ENCODE measurements at places on chromosomes 3 and 15.

DNA sequence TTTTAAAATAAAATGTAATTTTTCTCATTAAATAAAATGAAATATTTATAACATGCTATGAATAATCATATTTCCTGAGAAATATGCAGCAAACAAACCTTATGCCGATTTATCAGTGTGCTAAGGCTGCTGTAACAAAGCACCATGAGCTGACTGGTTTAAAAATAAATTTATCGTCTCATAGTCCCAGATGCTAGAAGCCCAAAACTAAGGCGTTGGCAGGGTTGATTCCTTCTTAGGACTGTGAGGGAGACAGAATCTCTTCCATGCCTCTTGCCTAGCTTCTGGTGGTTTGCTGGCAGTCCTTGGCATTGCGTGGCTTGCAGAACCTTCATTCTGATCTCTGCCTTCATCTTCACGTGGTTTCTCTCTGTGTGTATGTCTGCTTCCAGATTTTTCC, 740.3 kb downstream of the OTOL1 start:
- DNase-seq = no peak

DNA sequence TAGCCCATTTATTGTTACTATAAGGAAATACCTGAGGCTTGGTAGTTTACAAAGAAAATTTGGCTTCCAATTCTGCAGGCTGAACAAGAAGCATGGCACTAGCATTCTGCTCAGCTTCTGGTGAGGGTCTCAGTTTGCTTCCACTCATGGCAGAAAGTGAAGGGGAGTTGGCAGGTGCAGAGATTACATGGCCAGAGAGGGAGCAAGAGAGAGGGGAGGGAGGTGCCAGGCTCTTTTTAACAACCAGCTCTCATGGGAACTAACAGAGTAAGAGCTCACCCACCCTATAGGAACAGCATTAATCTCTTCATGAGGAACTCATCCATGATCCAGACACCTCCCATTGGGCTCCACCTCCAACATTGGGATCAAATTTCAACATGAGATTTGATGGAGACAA, 437.9 kb downstream of the CHL1 start:
- no peak for DNase-seq

DNA sequence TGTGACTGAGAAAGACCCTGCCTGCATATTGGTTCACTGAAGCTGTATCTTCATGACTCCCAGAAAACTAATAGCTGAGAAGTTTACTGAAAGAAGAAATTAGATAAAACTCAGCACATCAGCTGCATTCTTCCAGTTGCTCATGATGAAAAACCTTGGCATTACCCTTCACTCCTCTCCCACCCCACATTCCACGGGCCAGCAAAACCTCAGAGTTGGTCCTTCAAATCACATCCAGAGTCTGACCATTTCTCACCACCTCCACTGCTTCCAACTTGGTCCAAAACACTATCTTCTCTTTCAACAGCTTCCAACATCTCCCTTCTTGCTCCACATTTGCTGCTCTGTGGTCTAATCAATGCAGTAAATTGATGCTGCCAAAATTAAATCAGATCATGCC, 97.1 kb downstream of the CD47 start:
- DNase-seq = no peak

DNA sequence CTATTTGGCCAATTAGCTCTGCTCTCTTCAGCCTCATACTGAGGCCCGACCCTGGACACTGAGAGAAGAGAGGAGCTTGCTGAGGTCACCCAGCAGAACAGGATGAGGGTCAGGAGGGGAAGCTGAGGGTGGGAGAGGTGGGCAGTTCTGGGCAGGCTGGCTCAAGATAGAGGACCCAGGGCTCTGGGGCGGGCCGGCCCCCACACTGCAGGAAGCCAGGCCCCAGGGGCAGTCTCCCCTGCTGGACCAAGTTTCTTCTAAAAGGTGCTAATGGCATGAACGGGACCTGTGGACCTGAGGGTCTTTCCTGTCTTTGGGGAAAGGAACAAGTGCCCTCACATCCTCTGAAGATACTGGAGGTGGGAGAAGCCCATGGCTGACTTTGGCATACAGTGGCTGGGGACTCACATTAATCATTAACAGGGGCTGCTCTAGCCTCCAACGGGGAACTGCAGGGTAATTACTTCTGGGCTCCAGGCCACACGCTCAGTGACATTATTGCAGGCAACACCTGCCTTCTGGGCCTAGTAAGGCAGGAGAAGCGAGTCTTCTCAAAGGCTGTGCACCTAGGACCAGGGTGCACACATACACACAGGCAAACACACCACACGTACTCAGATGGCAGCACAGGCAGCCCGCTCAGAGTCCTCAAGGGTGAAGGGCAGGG, 10.6 kb downstream of the HCN4 start:
- DNase-seq = no peak

GRCh38 chr15:52567871-52568600, 794 bp downstream of the ARPP19 start:
- no peak for DNase-seq

DNA sequence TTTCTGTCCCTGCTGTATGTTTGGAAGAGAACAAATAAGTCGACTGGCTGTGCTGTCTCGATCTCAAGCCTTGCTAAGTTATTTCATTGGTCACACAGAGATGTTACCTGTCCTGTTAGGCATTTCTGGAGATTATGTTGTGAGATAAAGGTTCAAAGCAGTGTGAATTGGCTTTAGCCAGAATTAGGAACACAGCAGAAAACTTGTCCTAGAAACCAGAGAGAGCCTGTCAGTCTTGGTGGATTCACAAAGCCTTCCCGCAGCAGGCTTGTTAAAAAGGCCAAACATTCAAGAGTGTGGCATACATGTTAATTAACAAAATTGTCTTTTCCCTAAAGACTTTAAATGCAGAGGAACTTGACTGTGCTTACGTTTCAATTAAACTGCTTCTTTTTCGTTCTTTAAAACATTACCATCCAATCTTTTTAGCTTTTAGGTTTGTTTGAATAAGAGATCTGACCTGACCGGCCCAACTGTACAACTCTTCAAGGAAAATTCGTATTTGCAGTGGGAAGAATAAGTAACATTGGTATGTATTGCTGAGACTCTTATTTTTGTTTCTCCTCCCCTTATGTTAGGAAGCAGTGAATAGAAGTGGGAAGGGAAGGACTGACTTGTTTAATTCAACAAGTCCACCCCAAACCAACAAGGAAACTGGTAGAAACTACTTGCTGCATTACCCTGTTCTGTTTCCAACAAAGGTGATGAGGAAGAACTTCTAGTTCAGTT, 25.2 kb downstream of the ABHD2 start:
- no peak for DNase-seq

GRCh38 chr3:47491777-47492176, 16.0 kb upstream of the SCAP start:
- no peak for DNase-seq

DNA sequence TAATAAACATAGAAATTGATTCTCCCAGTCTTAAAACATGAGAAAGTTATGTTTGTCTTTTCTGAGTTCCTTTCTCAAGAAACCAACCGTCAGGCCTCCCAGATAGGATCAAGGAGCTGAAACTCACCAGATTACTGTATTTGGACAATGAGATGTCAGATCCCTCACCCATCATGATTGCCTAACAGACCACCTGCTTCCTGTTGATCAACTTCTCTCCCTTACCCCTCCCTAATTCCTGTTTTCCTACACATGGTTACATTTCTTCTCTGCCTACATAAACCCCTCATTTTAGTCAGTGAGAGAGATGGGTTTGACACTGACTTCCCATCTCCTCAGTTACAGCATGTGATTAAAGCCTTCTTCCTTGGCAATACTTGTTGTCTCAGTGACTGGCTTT, 917.5 kb downstream of the FHIT start:
- no peak for DNase-seq

DNA sequence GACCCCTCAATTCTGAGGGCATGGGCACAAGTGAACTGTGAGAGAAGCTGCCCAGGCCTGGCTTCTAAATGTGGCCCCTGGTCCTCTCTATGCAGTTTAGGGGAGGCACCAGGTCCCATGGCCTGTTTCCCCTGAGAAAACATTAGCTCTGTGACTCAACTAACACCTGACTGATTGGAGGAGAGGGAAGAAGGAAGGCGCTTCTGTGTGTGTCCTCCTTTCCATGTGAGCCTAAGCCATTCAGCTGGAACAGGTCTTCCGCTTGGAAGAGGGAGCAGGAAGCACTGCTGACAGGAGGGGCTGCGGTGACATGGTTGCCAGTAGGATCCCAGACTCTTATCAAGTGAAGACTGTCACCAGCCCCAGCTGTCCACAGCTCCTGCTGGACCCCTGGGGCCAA, 79.5 kb downstream of the MYLK start:
- no peak for DNase-seq

DNA sequence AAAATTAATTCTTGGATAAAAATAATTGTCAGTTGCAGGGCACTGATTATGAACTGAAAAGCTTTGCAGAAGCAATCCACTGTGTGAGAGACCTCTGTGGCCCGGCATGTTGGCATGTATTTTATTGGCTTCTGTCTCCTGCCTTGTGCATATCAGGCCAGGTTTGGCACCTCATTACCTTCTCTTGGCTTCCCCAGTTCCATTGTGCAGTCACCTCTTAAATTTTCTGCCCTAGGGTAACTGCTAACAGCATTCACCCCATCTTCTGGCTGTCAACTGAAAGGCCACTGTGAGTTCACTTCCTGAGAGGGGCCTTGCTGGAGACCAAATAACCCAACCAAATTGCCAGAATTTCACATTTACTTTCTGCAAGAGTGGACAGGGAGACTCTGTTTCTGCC, 92.7 kb upstream of the RARB start:
- DNase-seq = no peak

DNA sequence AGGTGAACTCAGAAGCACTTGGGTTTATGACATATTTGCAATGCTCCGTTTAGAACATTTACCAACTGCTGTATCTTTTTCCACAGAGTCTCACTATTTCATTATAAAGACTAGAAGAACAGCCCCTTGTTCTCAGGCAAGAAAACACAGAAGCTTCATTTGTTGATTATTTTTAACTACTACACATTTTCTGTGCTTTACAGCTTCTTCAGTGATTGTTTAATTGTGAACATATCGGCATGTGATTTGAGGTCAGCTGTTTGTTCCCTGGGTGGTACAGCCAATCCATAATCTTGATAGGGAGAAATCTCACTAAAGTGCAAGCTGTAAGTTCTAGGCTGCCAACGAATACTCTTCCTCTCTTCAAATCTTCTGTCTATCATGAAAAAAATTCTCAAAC, 31.0 kb upstream of the DLG1 start:
- DNase-seq = no peak

DNA sequence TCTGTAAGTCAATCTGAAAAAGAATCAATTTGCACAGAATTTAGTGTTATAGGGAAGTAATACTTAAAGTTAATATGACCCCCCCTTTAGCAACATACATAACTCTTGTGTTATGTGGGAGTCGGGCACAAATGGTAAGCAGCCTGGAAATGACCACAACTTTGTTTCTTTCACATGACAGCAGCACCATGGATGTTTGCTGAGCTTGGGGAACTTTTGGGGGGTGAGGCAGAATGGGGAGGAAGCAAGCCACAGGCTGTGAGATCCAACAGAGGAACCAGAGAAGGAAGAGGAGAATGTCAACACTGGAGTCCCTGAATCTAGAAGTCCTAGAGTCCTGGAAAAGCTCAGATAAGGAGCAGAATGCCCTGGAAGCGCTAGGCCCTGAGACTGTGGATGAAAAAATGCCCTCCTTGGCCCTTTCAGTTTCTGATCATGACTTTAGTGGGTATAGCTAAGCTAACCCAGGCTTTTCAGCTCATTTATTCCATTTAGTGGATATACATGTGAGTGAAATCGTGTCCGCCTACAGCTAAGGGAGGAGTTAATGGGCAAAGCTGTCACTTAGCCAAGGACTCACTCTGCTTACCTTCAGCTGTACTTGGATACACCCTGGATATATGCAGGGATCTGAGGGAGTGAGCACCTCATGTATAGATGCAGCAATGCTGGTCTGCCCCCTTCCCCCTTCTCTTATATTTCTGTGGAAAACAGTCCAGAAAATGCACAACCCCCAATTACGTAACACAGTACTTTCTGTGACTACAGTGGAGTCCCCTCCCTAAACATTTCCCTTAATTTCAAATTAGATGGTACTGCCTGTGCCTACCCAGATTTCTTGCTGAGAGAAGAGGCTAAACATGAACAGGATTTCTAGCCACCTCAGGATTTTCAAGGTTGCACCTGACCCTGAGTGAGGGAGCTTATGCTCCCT, 39.1 kb downstream of the CFAP91 start:
- no peak for DNase-seq

DNA sequence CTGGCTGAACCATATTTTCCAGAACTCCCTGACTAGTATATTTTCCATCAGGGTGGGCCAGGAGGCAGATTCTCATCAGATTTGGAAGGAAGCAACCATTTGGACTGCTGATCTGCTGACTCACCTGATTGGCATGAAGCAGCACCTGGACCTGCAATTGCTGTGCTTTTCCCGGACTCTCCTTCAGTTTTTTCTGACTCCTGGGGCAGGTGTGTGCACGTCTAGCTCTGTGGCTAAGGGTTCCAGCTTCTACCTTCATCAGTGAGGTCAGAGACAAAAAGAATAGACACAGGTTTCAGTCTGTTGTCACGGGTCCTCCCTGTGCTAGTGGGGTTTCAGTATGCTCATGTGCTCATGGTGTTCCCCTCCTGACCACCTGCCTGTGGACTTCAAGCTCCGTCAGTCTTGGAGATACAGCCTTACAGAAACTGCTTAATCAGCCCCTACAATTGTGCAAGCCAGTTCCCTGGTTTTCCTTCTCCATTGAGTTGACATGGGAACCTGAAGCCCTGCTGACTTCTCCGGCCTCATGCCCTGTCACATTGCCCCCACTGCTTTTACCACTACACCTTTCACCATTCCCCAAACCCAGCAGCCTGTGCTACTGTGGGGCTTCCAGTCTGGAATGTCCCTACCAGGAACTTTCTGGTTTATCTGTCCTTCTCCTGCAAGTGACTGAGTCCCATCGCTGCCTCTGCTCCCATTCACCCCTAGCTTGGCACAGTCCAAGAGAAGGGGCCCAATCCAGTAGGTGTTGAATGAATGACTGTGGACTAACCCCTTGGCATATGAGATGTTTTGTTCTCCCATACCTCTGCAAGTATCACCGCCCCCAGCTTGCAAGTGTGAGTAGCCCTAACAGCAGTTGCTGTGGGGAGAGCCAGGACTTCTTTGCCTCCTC, 31.7 kb downstream of the HMCES start:
- no peak for DNase-seq

DNA sequence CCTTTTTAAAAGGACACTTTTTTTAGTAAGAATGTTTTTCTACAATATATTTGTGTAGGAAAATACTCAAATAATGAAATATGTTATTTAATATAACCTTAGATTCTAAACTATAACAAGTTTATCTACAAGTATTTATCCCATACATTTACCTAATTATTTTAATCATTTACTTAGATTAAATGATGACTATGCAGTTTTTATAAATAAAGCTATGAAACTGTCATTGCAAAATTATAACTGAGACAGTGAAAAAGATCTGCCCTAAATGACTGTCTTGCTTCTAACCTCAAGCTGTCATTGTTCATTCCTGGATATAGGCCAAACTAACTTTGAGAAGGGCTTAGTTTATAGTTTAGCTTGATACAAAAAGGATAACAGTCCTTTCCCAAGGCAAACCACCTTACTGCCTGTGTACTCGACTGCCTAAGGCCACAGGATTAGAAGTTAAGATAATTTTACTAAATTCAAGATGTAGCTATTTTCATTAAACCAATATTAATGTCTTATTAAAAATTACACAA, 84.1 kb downstream of the GLDN start:
- DNase-seq = no peak
